Activated gamma-delta T cell treated with Interleukin-2 at 50 U/mL for 16 hours (primary cell): ENCODE measurements at places on chromosomes 1 and 21.
A peak's percentile ranks its signal among the peaks of the same experiment; 100 is the strongest.

DNA sequence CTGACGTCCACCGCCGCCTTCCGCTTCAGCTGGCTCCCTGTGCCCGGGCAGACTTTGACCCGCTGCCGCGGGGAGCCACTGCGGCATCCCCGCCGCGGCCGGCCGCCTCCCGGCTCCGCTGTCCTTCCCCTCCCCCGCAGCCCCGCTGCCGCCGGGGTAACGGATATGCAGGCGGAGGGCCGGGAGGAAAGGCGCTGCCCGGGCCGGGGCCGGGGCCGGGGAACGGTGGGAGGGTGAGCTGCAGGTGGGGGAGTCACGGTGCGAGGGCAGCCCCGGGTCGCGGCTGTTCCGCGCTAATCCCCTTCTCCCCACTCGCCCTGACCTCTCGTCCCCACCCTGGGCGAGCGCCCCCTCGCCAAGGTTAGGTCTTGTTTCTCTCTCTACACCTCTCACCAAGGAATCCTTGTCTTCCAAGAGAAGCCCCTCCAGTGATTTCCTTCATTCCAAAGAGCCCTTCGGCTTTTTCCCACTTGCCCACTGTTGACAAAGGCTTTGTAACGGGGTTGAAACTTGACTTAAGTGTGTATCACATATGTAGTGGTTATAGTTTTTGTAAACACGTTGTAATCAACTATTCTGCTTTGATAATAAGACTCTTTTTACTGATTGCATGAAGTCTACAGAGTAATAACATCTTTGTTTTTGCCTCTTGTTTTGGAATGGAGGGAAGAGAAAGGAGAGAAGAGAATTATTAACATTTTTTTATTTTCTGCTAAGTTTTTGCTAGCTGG, 669 bp downstream of the XPR1 start:
- DNase-seq = peak; percentile 54

DNA sequence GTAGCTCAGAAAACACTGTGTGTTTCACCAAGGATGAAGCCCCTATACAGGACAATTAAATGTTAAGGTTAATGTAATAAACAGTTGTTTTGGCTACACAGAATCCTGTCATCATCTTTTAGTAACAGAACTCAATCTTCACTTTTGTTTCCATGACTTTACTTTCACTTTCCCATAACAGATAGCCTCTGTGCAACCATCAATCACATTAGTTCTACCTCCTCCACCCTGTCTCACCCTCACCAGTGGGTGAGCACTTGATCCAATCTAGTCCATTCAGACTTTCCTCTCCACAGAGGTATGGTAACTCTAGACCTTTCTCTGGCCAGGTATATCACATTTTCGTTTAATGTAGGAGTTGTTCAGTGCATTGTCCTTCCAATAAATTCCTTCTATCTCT, 1018.5 kb downstream of the ADGRL2 start:
- no peak for DNase-seq

DNA sequence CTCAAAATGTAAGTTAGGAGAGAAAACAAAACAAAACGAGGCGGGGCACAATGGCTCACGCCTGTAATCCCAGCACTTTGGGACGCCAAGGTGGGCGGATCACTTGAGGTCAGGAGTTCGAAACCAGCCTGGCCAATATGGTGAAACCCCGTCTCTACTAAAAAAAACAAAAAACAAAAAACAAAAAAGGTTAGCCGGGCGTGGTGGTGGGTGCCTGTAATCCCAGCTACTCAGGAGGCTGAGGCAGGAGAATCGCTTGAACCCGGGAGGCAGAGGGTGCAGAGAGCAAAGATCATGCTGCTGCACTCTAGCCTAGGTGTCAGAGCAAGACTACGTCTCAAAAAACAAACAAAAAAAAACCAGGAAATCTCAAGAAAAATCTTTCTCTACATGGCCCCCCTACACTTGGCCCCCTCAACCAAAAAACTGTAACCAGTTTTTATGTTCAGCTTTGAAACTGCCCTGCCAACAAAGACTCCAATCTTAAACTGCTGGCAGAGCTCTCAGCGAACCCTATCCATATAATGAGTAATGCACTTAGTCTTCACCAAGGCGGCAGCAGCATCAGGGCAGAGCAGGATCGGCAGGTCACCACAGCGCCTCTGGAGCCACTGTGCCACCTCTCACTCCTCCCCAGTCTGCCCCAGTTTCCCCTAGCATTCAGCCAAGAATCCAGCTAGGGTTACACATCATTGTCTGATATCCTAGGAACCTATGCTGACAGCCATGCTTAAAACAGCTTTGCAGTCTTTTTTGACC, 71.7 kb downstream of the JAK1 start:
- DNase-seq = no peak

DNA sequence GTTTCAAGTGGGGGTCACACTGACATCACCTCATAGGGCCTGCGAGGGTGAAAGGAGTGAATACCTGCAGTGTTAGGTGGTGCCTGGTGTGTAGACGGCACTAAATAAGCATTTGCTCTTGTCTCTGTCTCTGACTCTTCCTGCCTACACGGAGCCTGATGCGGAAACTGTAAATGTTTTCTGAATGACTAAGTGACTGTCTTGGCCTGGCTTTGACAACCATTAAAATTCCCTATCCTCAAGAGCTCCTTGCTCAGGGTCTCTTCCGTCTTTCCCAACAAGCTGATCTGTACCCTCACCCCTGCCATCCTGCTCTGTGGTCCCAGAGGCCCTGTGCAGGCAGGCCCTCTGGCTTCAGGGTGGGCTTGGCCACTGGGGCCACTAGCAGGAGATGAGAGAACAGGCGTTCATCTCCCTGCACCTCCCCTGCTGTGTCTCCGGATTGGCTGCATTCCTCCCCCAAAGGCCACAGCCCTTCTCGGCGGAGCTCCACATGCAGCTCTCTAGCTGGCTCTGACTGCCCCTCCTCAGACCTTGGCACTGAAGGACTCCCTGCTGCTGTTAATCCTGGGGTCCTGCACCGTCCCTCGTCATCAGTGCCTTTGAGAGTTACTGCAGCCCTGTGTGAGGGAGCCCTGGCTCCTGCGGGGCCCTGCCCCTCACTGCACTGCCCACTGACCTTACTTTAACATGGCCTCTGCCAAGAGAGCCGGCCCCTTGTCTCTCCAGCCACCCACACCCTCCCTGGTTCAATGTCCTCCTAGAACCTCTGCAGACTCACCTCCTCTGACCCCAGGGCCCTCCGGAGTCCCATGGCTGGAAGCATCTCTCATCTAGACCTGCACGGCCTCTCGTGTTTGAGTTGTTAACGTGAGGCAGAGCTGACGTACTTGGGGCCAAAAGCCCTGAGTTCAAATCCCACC, 211.1 kb downstream of the MATN1 start:
- DNase-seq = no peak

- no peak for DNase-seq
These were observed 32.2 kb upstream of the KHDRBS1 start for GRCh38 chr1:31981456-31981839.

DNA sequence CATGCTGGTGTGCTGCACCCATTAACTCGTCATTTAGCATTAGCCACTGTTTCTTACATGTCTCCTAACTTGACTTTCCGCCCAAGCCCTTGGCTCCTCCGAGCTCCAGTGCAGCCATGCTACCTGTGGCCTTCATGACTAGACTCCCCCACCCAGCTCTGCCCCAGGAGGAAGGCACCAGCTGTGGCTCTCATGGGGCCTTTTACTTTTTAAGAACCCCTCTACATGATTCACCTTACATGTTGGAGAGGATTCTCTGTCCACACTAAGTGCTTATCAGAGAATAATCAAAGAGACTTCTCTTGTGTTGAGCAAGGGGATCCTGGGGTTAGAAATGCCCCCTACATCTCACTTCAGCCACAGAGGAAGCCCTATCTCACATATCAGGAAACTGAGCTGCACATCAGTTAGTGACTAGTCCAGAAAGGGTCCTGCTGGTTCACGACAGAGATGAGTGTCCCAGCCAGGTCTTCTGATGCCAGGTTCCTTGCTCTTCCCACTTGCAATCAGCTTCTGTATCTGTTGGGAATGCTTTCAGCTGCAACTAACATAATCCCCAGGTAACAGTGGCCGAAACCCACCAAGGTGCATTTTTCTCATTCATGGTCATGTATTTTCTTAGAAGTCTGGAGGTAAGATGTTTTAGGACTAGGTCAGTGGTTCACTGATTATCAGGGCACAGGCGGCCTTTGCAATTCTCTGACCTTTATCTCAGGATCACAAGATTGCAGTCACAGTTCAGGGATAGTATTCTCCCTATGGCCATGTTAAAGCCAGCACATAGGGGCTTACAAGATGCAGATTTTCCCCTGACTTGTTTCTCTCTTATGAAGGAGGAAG, 45.9 kb downstream of the KLHDC7A start:
- DNase-seq = no peak

- DNase-seq = no peak
These were observed 16.1 kb upstream of the AJAP1 start for GRCh38 chr1:4638345-4638729.

- DNase-seq = no peak
These were observed 25.5 kb upstream of the PSMG1 start for GRCh38 chr21:39208624-39209333.

DNA sequence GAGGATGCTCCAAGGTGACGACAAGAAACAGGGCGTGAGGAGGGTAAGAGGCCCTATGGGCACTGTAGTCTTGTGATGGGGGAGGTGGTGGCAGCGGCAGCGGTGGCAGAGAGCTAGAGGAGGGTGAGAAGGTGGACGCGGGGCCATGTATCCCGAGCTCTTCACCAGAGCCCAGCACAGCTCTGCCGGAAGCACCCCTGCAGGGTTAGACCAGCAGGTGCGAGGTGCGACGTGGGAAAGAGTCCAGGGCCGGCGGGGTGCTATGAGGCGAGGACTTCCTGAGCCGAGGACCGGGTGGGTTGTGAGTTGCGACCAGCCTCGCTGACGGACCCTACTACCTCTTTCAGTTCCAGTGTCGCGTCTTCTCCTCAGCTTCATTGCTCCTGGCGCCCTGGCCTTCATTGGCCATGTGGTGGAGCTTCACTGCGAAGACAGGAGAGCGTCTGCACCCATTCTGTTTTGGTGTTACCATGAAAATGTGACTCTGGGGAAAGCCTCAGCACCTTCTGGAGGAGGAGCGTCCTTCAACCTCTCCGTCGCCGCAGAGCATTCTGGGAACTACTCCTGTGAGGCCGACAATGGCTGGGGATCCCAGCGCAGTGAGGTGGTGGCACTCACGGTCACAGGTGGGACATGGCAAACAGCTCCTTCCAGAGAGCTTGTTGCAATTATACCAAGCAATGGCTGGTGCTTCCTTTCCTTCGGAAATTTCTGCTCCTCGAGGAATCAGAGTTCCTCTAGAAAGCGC, 67.9 kb upstream of the KIRREL1 start:
- no peak for DNase-seq

DNA sequence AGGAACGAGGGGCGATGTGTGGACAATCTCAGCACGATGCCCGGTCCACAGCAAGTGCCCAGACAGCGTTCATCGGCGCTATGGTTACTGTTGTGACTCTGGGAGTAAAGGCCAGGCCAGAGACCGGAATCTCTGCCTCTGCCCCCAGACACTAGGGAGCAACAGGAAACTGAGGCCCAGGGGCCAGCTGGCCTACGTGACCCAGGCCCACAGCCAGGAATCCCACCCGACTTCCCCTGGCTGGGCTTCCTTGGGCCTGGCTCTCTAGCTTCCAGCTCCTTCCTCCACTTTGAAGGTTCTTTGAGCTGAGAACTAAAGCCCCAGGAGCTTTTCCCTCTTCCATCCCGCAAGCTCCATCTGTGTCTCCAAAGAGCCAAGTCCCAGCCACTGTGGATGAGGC, 4.6 kb downstream of the LRP8 start:
- no peak for DNase-seq

DNA sequence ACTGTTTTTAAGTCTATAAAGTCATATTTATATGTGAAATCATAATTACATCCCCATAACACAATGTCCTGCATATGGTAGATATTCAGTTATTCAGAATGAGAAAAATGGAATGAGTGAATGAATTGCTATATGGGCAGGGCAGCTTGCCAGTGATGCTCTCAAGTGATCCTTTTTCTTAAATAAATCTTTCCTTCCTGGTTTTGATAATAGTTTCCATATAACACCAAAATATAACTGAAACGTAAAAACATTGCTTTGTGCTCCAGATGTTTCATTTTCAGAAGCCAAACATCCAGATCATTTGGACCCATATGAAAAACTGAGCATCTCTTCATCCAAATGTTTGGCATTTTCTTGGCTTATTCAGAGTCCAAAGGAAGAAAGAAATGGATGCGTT, 30.2 kb upstream of the RGS8 start:
- no peak for DNase-seq

DNA sequence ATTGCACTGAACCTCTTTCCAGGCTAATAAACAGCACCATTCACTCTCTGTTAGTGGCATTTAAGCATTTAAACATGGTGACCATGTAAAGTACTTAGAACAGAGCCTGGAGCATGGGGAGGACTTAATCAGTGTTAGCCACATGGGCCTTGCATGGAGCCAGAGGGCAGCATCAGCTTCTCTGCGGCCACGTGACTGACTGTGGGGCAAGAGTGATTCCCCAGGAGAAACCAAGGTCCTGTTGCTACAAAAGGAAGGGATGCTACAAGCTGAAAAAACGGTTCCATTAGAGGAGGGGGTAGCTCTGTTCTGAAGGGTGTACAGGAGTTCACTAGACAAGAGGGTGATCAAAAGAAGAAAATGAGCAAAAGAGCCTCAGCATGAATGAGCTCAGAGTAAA, 256.8 kb downstream of the MATN1 start:
- no peak for DNase-seq

GRCh38 chr1:96790599-96790998, 69.0 kb downstream of the PTBP2 start:
- DNase-seq = no peak

GRCh38 chr1:96741335-96741734, 19.8 kb downstream of the PTBP2 start:
- no peak for DNase-seq

- no peak for DNase-seq
These were observed 15.5 kb downstream of the SLC2A1 start for GRCh38 chr1:42943166-42943565.

GRCh38 chr1:62724430-62724829, 36.2 kb upstream of the DOCK7 start:
- no peak for DNase-seq

GRCh38 chr1:22284906-22285548, 142.1 kb upstream of the WNT4 start:
- no peak for DNase-seq

DNA sequence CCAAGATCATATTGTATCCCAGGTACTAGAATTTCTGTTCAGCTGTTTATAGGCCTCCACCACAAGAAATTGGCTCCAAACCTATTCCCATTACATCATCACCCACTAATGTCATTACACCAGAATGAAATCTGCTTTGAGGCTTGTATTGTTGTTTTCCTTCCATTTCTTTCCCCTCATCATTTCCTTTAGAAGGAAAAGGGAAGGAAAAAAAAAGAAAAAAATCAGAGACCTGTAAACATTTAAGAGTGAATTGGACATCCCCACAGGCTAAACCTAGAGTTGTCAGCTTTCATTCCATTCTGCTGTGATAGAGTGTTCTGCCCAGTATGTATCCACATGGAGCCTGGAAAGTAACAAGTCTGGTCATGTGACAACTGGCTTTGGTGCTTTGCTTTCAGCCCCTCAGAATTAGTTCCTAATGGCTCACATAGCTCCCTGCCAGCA, 44.6 kb downstream of the NFYC start:
- no peak for DNase-seq
